ENCODE measurements at places on chromosomes 1 and 21.

DNA sequence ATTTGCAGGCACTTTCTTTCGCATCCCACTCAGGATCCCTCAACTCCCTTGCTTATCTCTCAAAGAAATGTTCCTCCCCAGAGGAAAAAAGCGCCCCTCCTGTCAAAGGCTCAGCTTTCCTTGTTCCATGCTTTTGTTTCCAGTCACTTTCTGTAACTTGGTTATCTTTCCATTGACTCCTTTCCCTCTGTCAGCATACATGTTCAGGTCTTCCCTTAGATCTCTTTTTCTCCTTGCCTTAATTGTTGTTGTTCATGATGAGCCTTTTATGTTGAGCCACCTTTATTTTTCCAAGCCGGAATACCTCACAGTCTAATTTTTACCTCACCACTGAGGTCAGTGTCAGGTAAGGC lies 46.5 kb upstream of the PODN start:
- H3K4me3 ChIP-seq, result peak overlapping the region; percentile 53
- H3K27me3 ChIP-seq, result no peaks in the 10 kb centered on the region
- DNase-seq, result peak; percentile 34
- no peaks in the 10 kb centered on the region for H3K36me3 ChIP-seq
- no peaks in the 10 kb centered on the region for H3K4me1 ChIP-seq

GRCh38 chr1:151852733-151853132 lies 779 bp downstream of the THEM5 start:
- no peak for DNase-seq
- no peak overlapping the region for H3K27ac ChIP-seq
- 0 out of 2 replicates have a peak, but pooled peaks cover 7% of the 10 kb centered on the region for H3K4me1 ChIP-seq
- H3K4me3 ChIP-seq, result no peak overlapping the region
- peaks cover 33% of the 10 kb centered on the region for H3K27me3 ChIP-seq

DNA sequence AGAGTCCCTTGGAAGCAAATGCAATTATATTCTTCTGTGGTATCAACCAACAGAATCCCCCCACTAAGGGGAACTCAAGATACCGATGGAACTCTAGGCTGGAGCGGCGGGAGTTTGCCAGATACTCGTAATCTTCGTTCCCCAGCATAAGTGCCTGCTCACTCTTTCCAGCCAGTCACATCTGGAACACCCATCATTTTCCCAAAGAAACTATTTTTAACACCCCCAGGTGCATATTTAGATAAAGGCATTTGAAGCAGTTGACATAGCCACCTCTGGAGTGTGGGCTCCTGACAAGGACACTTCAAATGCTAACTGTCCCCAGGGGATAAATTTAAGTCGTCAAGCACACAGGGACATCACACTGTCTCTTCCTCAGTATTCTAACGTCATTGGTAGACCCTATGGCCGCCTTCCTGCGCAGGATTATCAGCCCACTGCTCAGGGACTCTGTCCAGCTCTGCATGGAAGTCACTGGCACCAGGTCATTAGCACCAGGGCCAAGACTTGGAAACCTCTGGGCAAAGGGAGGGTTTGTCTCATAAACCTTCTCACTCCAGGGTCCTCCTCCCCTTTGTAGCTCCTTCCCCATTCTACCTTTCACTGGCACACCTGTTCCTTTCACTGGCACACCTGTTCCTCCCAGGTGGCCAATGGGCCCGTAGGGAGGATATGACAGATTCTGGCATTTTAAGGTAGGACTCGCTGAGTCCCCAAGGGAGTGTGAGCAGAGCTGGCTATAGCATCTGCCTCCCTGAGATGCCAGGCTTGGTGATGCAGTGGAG lies 48.8 kb downstream of the H3-3A start:
- H3K36me3 ChIP-seq, result no peaks in the 10 kb centered on the region
- peak; percentile 61 for DNase-seq
- H3K27me3 ChIP-seq, result no peaks in the 10 kb centered on the region
- peak overlapping the region; percentile 57 for H3K4me3 ChIP-seq

DNA sequence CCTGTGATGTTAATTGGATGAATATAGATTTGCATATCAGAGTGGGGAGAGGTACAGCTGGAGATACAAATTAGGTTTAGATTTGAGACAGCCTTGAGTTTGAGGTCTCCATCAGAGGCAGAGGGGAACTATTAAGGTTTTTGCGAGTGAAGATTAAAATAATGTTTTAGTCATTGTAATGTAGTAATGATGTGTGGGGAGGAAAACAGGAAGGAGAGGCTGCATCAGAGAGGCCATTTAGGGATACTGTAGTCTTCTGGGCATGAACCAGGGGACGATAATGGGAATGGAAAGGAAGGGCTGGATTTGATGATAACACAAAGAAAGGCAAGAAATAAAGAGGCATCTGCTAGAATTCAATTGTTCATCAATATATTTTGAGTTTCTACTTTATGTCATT lies 9.5 kb downstream of the CD84 start:
- no peaks in the 10 kb centered on the region for H3K36me3 ChIP-seq
- no peak for DNase-seq
- H3K27ac ChIP-seq, result no peak overlapping the region
- H3K4me3 ChIP-seq, result no peak overlapping the region

DNA sequence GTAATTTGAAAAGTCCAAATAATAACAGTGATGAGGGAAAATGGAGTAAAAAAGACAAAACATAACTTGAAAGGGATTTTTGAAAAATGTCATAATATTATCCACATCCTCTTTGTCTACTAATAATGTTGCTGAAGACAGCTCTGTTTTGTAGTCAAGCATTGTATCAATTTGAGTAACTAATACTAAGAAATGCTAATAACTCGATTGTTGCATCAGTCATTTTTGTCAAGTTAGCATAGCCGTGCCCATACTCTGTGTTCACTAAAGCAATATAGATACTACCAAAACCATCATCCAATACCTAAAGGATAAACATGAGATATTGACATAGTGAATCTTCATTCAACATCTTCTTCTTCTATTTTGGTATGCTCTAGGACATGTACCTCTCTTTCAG lies 17.3 kb downstream of the PDC start:
- no peaks in the 10 kb centered on the region for H3K4me1 ChIP-seq
- no peak overlapping the region for H3K27ac ChIP-seq
- H3K27me3 ChIP-seq, result no peaks in the 10 kb centered on the region
- no peak for DNase-seq
- no peaks in the 10 kb centered on the region for H3K36me3 ChIP-seq

GRCh38 chr1:197303463-197303862 lies 35.4 kb downstream of the CRB1 start:
- no peaks in the 10 kb centered on the region for H3K4me1 ChIP-seq
- no peak overlapping the region for H3K27ac ChIP-seq
- H3K4me3 ChIP-seq, result no peak overlapping the region
- H3K27me3 ChIP-seq, result no peaks in the 10 kb centered on the region

DNA sequence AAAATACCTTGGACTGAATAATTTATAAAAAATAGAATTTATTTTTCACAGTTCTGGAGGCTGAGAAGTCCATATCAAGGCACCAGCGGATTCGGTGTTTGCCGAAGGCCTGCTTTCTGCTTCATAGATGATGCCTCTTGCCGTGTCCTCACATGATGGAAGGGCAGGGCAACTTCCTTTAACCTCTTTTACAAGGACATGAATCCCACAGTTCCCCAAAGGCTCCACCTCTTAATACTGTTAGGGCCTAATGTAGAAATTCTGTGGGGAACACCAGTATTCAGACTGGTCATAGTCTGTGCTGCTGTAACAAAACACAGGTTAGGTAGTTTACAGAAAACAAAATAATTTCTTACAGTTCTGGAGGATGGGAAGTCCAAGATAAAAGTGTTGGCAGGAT lies 25.9 kb downstream of the DYRK1A start:
- peaks cover 35% of the 10 kb centered on the region for H3K36me3 ChIP-seq
- H3K4me3 ChIP-seq, result no peak overlapping the region
- DNase-seq, result no peak
- peaks cover 10% of the 10 kb centered on the region for H3K4me1 ChIP-seq
- no peak overlapping the region for H3K27ac ChIP-seq
- H3K27me3 ChIP-seq, result no peaks in the 10 kb centered on the region

GRCh38 chr1:204376465-204376864 lies 16.7 kb upstream of the PLEKHA6 start:
- H3K4me1 ChIP-seq, result peaks cover 10% of the 10 kb centered on the region
- peaks cover 50% of the 10 kb centered on the region for H3K27me3 ChIP-seq
- no peak overlapping the region for H3K27ac ChIP-seq
- no peak for DNase-seq
- no peaks in the 10 kb centered on the region for H3K36me3 ChIP-seq

- H3K4me1 ChIP-seq, result peaks cover 4% of the 10 kb centered on the region
- H3K36me3 ChIP-seq, result no peaks in the 10 kb centered on the region
- no peaks in the 10 kb centered on the region for H3K27me3 ChIP-seq
- H3K27ac ChIP-seq, result no peak overlapping the region
- H3K4me3 ChIP-seq, result no peak overlapping the region
These were observed 51.9 kb upstream of the ZNF326 start for GRCh38 chr1:89942825-89943658.

- peaks cover 6% of the 10 kb centered on the region for H3K27me3 ChIP-seq
- H3K4me3 ChIP-seq, result no peak overlapping the region
- no peaks in the 10 kb centered on the region for H3K4me1 ChIP-seq
- no peak overlapping the region for H3K27ac ChIP-seq
These were observed 13.0 kb upstream of the BATF3 start for GRCh38 chr1:212712451-212713303.

DNA sequence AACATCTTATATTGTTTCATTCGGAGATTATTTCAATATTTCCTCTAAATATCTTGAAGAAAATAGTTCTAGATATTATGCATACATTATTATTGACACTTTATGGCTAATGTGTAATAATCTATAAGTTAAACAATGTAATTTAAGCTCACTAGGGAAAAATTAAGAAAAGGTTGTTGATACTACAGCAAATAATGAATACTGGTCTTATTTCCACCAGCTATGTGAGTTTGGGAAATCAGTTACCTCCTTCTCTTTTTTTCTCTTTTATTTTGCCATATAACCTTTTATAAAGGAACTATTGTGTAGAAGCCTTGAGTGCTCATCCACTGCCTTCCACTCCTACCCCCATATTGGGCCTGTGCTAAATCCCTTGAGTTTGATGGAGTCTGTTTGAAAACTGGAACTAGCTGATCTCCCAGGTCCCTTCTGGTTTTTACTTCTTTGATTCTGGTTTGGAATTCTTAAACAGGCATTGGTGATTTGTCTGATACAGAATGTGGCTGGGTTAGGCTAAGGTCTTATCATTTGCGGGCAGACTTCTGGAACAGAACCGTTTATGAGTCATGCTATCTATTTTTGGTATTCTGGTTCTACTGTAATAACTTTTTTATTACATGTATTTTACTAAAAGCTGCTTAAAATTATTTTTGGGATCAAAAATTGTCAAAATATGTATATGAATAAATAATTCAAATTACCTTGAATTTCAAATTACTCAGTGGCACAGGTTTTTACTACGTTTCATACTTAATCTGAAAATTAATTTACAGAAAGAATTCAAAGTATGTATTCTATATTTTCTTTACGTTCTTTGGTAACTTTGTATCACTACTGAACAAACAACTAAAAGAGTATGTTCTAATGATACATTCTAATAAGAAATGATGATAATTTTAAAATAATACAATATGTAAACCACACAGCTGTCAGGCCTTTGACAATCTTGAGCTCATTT lies 5.0 kb upstream of the CDC14A start:
- peak overlapping the region; percentile 77 for H3K27ac ChIP-seq
- H3K4me3 ChIP-seq, result no peak overlapping the region
- peak; percentile 87 for DNase-seq
- no peaks in the 10 kb centered on the region for H3K27me3 ChIP-seq
- no peaks in the 10 kb centered on the region for H3K36me3 ChIP-seq
- H3K4me1 ChIP-seq, result peaks cover 16% of the 10 kb centered on the region

GRCh38 chr1:26938004-26938658 lies 16.6 kb downstream of the NUDC start:
- no peak overlapping the region for H3K4me3 ChIP-seq
- peaks cover 86% of the 10 kb centered on the region for H3K36me3 ChIP-seq
- H3K27ac ChIP-seq, result no peak overlapping the region

GRCh38 chr1:154501423-154502065 lies 475 bp upstream of the TDRD10 start:
- H3K27me3 ChIP-seq, result peaks cover 19% of the 10 kb centered on the region
- H3K4me3 ChIP-seq, result no peak overlapping the region
- H3K36me3 ChIP-seq, result no peaks in the 10 kb centered on the region
- no peak overlapping the region for H3K27ac ChIP-seq

- peak overlapping the region; percentile 38 for H3K4me3 ChIP-seq
- H3K4me1 ChIP-seq, result peaks cover 60% of the 10 kb centered on the region
- no peak overlapping the region for H3K27ac ChIP-seq
- peak; percentile 85 for DNase-seq
- peaks cover 27% of the 10 kb centered on the region for H3K36me3 ChIP-seq
These were observed 6.8 kb downstream of the JMJD4 start for GRCh38 chr1:227728059-227728891.

GRCh38 chr1:178632653-178633052 lies 92.4 kb upstream of the RALGPS2 start:
- no peak for DNase-seq
- H3K36me3 ChIP-seq, result no peaks in the 10 kb centered on the region
- H3K4me1 ChIP-seq, result no peaks in the 10 kb centered on the region
- no peak overlapping the region for H3K4me3 ChIP-seq
- no peak overlapping the region for H3K27ac ChIP-seq

DNA sequence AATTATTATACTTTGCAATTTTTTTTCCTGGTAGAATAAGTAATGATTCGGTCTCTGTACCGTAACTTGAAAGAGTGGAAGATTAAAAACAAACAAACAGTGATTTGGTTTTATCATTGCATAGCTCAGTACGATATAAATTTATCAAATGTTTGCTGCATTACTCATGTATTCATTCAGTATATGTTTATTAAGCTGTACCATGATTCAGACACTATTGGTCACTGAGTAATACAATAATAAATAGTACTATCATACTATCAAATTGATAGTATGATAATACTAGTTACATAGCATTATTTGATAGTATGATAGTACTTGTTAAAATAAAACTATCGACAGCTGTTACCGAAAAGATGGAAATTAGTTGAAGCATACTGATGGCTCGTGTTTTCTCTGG lies 12.1 kb downstream of the CENPF start:
- DNase-seq, result no peak
- no peaks in the 10 kb centered on the region for H3K27me3 ChIP-seq
- no peak overlapping the region for H3K27ac ChIP-seq
- no peaks in the 10 kb centered on the region for H3K4me1 ChIP-seq

DNA sequence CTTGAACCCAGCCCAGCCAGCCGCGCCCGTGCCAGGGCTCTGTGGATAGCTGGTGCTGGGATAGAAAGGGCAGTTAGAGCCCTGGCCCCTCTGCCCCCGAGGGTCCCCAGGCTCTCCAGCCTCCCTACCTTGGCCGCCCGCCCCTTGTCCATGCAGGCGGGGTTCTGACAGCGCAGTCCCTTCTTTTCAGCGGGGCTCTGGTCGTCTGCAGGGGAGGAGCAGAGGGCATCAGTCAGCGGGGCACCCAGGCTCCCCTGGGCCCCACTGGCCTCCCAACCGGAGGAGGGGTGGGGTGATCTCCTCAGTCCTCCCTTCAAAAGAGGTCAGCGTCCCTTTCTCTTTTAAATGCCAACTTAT lies 4.9 kb upstream of the PLEKHG5 start:
- H3K4me1 ChIP-seq, result peaks cover 41% of the 10 kb centered on the region
- H3K36me3 ChIP-seq, result no peaks in the 10 kb centered on the region
- peaks cover 77% of the 10 kb centered on the region for H3K27me3 ChIP-seq
- H3K4me3 ChIP-seq, result no peak overlapping the region
- DNase-seq, result no peak
- H3K27ac ChIP-seq, result no peak overlapping the region

- H3K36me3 ChIP-seq, result no peaks in the 10 kb centered on the region
- H3K4me1 ChIP-seq, result no peaks in the 10 kb centered on the region
- DNase-seq, result no peak
- no peak overlapping the region for H3K4me3 ChIP-seq
These were observed 55.8 kb upstream of the CLDN14 start for GRCh38 chr21:36535618-36536241.

GRCh38 chr1:14263671-14264070 lies 334.8 kb upstream of the KAZN start:
- no peak overlapping the region for H3K4me3 ChIP-seq
- H3K4me1 ChIP-seq, result no peaks in the 10 kb centered on the region
- H3K27me3 ChIP-seq, result peaks cover 39% of the 10 kb centered on the region
- no peak for DNase-seq
- H3K36me3 ChIP-seq, result no peaks in the 10 kb centered on the region
- no peak overlapping the region for H3K27ac ChIP-seq
